Astrocyte of the spinal cord (primary cell): ENCODE measurements at places on chromosomes 6 and 20.

DNA sequence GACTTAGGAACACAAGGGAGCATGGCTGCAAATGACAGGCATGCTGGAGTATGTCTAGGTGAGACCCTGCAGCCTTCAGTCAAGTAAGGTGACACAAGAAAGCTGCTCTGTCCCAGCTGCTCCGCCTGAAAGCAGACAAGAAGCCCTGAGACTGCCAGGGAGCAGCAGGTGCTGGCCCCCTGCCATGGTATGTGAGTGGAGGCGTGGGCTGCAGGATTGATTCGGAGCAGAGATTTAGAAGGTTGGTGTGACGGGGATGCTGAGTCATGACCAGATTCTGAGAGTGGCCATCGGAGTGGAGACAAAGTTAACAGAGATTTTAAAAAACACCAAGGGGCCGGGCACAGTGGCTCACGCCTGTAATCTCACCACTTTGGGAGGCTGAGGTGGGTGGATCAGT, 17.8 kb downstream of the LRP11 start:
- peak; percentile 89 for DNase-seq

GRCh38 chr6:15444881-15445280, 199.0 kb downstream of the JARID2 start:
- DNase-seq: no peak

GRCh38 chr20:48698507-48699267, 129.1 kb downstream of the PREX1 start:
- DNase-seq: no peak

- DNase-seq: no peak
These were observed 54.9 kb downstream of the PRR18 start for GRCh38 chr6:166253281-166253681.

- no peak for DNase-seq
These were observed 93.2 kb downstream of the FOXF2 start for GRCh38 chr6:1482381-1483166.
